ENCODE measurements at places on chromosomes 13 and 19. TPM values are rescaled to one million over a fixed set of nuclear protein-coding genes. Genes with fewer than 3 reads are reported as not detected.

GRCh38 chr13:22014469-22014868 is 343.6 kb downstream of the FGF9 start:
- H3K4me3 ChIP-seq, result no peak overlapping the region
- no peak overlapping the region for H3K27ac ChIP-seq
- no peaks in the 10 kb centered on the region for H3K36me3 ChIP-seq
- no peak for DNase-seq
- peaks cover 2% of the 10 kb centered on the region for H3K4me1 ChIP-seq
- no peaks in the 10 kb centered on the region for H3K27me3 ChIP-seq

- H3K27ac ChIP-seq, result no peak overlapping the region
- no peaks in the 10 kb centered on the region for H3K4me1 ChIP-seq
- DNase-seq, result no peak
- no peaks in the 10 kb centered on the region for H3K27me3 ChIP-seq
Observed at GRCh38 chr13:98366959-98367358, 189.9 kb upstream of the RNF113B start.

DNA sequence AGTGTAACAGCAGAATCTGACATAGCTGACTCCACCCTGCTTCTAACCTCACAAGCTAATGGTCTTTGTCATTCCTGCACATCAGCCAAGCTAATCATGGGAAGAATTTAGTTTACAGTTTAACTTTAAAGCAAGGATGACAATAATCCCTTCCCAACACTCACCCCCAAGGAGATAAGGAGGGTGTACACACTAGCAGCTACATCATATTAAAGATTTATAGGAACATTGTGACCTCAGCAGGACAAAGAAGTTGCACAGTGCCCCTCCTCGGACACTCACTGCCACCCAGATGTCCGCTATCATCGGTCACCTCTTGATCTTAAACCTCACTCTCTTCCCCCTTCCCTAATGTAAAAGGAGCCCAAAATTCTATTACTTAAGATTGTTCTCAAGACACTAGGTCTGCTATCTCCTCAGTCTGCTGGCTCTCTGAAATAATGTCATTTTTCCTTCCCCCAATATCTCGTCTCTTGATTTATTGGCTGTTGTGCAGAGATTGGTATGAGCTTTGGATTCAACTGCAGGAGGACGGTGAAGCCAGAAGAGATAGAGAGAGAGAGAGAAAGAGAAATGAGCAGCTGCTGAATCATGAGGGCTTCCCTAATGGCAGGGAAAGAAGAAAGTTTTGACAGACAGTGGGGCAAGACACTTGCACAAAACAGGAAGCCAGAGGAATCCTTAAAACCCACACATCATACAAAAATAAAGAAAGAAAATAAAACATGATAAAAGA is 17.5 kb upstream of the FFAR2 start:
- H3K4me1 ChIP-seq, result peaks cover 11% of the 10 kb centered on the region
- H3K4me3 ChIP-seq, result no peak overlapping the region
- no peaks in the 10 kb centered on the region for H3K36me3 ChIP-seq
- H3K27me3 ChIP-seq, result no peaks in the 10 kb centered on the region
- no peak for DNase-seq

GRCh38 chr19:45474606-45475521 is 7.1 kb downstream of the FOSB start:
- H3K4me3 ChIP-seq, result no peak overlapping the region
- no peaks in the 10 kb centered on the region for H3K36me3 ChIP-seq
- H3K27ac ChIP-seq, result no peak overlapping the region
- peaks cover 48% of the 10 kb centered on the region for H3K4me1 ChIP-seq
- peak; percentile 51 for DNase-seq
- peaks cover 6% of the 10 kb centered on the region for H3K27me3 ChIP-seq

DNA sequence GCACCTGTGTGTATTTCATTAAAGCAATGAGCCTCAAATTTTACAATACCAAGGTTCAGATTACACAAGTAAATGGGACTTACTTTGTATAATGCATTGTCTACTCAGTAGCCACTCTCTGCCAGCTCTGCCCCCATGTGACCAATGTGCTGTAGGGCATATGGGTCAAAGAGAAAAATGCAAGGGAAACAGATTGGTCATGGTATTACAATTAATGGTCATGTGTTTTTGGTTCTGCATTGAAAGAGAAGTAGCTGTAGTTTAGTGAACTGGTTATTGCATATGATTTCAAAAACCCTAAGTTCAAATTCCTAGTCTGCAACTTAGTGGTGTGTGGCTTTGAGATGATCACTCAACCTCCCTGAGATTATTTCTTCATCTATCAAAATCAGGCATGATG is 545.4 kb downstream of the SUCLA2 start:
- no peaks in the 10 kb centered on the region for H3K27me3 ChIP-seq
- H3K27ac ChIP-seq, result no peak overlapping the region
- H3K4me3 ChIP-seq, result no peak overlapping the region
- no peak for DNase-seq

Gene ZNF208
- 0.98 TPM for total RNA-seq

Gene PLIN5
- 0.65 TPM for total RNA-seq

Gene TSKS
- total RNA-seq, result 0.35 TPM

Gene TMPRSS9
- total RNA-seq, result not detected
